Right renal pelvis (tissue), 4 donors: ENCODE measurements at places on chromosomes 6 and 20. TPM values are rescaled to one million over a fixed set of nuclear protein-coding genes. Genes with fewer than 3 reads are reported as not detected.

GRCh38 chr6:52102405-52102804 lies 15.0 kb upstream of the PKHD1 start:
- DNase-seq: no peak

DNA sequence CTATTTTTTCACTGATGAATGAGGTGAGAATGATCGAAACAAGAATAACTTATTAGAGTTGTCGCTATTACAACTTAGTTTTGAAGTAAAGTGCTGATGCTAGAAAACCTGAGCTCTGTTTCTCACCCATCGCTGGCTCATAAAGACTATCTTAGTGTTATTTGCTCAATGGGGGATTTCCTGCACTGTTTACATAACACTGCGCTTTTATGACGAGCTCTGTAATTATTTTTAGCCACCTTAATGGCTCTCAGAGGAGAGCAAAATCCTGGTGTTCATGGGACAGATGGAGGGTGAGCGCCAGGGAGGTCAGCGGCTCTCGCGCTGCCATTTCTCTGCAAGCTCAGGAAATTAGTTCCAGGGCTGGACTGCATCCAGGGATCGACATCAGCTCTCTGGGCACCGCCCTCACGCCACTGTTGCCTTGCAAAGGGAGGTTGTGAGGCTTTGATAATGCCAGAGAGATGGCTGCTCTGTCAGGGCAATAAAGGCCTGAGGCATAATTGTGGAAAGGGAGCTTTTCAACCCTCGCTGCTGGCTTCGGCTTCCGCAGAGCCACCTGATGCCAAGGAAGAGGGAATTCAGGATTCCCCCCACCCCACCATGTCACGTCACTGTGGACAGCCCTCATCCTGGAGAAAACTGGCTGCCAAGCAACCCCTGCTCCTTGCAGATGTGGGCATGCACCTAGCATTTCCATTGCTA lies 72.0 kb downstream of the DACT2 start:
- DNase-seq: no peak

DNA sequence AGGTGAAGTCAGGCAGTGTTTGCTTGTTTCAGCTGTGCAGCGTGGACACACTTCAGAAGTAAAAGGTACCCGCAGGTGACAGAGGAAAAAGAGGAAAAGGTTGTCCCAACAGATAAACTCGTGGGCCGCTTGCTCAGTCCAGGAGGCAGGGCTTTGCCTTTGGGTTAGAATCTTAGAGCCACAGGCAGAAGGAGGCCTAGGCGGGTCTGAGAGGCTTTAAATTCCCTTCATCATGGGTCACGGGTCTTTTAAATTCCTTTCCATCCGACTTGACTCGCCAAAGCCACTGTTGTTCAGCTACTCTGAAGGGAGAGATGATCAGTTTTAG lies 48.2 kb downstream of the AGPAT4 start:
- DNase-seq: no peak

DNA sequence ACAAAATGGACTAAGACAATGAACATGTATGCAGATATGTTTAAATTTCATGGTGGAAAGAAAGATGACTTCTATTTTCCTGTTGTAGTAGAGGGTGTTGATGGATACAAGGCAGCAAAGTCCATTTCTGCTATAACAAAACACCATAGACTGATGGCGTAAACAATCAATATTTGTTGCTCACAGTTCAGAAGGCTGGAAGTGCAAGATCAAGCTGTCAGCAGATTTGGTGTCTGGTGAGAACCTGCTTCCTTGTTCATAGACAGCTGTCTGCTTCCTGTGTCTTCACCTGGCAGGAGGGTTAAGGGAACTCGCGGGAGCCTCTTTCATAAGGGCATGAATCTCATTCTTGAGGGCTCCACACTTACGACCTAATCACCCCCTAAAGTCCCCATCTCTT lies 83.0 kb upstream of the ELOVL5 start:
- DNase-seq: no peak

Gene TNXB
- 11.2 TPM for polyA plus RNA-seq

Gene HLA-DRB5
- 11.4 TPM for polyA plus RNA-seq
